Gastrocnemius medialis (tissue), 4 donors: ENCODE measurements at places on chromosomes 3 and 15.

- no peak for DNase-seq
Measured at GRCh38 chr15:90408657-90409056, 20.6 kb downstream of the IQGAP1 start.

DNA sequence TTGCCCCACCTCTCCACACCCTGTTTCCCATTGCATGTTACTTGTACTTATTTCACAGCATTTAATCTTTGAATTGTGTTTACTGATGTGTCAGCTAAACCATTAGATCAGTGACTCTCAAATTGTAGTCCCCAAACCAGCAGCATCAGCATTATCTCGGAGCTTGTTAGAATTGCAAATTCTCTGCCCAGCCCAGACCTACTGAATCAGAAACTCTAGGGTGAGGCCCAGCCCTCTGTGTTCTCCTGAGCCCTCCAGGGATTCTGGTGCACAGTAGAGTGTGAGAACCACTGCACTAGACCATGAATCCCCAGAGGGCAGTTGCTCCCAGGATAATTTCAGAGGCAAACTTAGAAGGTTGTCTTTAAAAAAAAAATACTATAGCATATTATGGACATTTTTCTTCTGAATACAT is 13.0 kb downstream of the PLD1 start:
- DNase-seq: no peak

DNA sequence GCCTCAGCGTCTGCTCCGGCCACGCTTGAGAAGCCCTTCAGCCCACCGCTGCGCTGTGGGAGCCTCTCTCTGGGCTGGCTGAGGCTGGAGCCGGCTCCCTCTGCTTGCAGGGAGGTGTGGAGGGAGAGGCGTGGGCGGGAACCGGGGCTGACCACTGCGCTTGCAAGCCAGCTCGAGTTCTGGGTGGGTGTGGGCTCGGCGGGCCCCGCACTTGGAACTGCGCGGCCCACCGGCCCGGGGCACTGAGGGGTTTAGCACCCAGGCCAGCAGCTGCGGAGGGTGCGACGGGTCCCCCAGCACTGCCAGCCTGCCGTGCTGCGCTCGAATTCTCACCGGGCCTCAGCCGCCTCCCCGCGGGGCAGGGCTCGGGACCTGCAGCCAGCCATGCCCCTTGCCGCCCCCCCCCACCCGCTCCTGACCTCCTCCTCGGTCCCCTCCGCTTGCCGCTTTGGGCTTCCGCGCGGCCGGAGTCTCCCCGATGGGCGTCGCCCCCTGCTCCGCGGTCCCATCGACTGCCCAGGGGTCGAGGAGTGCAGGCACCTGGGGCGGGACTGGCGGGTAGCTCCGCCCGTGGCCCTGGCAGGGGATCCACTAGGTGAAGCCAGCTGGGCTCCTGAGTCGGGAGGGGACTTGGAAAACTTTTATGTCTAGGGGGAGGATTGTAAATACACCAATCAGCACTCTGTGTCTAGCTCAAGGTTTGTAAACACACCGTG is 106.7 kb downstream of the RAP2B start:
- DNase-seq: no peak

DNA sequence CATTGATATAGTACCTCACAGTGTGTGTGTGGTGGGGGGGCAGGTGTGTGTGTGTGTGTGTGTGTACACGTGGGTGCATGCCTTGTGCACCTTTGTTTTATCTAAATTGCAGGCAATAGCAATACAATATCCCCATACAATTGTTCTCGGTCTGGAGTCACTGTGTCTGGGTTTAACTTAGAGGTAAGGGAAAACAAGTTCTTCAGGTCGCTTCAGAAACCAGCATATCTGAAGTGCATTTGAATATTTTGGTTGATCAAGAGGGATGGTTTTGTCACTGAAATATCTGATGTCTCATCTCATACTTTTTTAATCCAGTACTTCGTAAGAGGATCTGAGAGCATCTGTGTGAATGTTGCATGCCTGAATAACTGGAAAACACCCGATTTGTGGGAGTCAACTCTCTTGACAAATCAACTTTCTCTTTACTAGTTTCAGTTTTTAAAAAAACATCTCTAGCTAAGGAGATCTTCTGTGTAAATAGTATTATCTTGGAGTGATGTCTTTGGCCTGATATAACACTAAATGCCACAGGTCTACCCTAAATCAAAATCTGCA is 206.8 kb upstream of the NR2F2 start:
- no peak for DNase-seq

DNA sequence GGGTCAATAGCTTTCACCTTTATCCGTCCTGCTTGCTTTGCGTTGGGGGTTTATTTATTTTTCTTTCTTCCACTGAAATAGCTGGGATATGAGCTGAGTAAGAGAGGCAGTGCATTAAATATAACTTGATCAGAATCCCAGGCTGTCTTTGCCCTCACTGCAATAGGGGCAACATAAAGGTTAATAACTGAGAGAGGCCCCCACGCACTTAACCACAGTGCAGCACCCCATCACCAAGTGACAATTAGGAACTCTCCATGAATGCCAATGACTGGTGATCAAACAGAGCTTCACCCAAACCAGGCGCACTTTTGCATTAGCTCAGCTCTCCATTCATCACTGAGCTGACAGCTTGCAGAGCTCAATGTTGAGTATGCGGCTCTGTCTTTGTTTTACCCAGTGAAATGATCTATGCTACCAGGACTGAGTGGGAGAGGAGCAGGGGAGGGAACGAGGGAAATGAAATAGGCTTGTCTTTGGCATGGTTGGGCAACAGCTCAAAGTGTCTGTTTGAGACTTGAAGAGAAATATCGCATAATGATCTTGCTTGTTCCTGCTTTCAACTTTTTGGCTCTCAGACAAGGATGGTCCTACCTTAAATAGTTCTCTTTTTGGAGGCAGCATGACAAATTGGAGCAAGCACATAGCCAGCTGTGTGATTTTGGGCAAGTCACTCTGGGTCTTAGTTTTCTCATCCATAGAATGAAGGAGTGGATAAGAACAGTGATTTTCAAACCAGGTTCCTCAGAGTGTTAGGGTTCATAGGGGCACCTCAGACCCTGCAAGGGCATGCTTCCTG is 14.5 kb upstream of the GLCE start:
- DNase-seq: no peak

DNA sequence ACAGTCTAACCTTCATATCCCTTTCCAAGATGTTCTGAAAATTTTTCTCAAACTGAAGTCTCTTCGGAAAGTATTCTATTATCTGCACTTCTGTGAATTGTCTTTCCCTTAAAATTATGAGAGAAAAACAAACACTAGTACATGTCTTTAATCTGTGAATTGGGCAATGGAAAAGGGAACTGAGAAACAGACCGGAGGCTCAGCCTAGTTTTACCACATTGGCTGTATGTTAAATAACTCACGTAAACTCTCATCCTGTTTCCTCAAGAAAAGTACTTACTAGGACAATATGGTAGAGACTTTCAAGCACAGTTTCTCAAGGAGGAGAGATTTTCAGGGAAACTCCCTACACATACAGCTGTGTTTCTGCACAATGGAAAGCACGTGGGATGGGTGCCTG is 982.2 kb upstream of the SEMA6D start:
- no peak for DNase-seq

GRCh38 chr3:171654809-171655208 is 155.5 kb downstream of the PLD1 start:
- DNase-seq: peak; percentile 79

GRCh38 chr3:153927107-153927506 is 194.1 kb upstream of the ARHGEF26 start:
- no peak for DNase-seq

DNA sequence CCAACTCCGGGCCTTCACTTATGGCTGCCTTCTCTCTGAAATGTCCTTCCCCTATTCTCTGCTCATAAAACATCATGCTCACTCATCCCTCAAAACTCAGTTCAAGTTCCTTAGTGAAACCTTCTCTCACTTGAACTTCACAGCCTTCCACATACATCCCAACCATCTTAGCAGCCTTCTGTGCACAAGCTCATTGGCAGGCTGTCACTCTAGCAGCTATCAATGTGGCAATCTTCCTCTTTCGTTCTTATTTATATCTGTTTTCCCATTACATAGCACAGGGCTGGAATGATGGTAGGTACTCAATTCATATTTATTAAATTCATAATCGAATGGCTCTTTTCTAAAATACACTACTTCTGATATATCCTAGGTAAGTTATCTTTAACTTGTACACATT is 66.4 kb upstream of the MCTP2 start:
- no peak for DNase-seq

DNA sequence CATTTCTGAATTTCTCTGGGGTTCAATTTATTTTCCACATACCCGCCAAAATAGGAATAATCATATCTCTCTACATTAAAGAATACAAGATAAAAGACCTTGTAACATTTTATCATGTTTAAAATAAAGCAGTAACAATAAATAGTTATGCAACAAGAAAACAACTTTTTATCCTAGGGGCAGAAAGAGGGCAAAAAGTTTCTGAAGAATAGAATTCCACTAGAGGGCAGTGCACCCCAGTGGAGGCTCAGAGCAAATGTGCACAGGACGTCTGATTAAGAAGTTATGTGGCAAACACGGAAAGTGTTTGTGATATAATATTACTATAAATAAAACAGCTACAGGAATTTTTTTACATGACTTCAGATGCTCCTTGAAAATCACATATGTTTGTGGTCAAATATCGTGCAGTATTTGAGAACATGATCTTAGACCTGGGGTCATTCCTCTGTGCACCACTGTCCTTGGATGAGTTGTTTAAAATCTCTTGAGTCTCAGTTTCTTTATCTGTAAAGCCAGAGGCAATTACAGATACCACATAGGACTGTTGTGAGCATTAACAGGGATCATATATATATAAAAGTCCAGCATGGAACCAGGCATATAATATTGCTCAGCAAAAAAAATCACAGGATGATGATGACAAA is 13.2 kb upstream of the PIK3R4 start:
- DNase-seq: peak; percentile 25

- no peak for DNase-seq
Measured at GRCh38 chr3:194083637-194084224, 52.2 kb upstream of the HES1 start.

DNA sequence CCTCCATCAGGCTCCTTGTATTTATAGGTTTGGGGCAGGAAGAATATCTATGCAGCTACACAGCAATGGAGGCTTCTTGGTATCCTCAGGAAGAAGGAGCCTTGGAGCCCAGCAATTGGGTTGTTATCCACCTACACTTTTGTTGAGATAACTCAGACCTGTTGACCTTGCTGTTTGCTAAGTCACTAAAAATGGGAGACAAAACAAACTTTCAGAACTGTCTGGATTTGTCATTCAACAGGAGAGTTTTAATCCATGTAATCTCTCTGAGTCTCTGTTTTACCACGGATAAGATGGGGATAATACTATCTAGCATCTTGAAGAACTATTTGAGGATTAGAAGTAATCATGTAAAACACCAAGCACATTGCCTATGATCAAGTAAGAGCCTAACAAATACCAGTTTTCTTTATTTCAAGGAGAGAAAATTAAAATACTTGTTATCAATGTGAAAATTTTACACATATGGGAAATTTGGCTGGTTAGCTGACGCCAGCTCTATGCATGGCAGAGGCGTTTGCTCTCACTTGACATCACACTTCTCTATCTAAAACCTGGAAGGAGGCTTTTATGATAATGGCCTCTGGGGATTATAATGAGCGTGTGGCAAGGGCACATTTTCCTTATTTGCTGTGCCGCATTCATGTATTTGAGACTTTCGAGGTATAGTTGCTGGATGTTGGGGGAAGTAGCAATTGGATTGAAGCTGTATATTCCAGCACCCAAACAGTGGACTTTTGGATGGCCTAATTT is 215.6 kb downstream of the PDCD6IP start:
- no peak for DNase-seq

DNA sequence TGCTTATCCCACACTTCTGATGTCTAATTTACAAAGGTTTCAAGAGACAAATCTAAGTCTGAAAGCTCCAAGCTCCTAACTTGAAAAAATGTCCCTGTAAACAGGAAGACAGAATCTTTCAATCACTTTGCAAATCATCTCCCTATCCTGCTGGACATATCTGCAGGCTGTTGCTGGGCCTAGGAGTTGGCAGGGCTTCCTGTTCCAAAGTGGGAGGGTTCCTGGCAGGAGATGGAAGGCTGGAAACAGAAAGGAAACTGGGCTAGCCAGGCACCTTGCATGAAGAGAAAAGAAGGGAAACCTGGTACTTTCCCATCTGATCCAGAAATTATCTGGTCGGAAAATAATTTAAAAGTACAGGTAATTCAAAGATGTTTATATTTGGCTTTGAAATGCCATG is 227.3 kb upstream of the IL12A start:
- DNase-seq: no peak

- peak; percentile 58 for DNase-seq
Measured at GRCh38 chr3:197181741-197182140, 116.7 kb downstream of the DLG1 start.

DNA sequence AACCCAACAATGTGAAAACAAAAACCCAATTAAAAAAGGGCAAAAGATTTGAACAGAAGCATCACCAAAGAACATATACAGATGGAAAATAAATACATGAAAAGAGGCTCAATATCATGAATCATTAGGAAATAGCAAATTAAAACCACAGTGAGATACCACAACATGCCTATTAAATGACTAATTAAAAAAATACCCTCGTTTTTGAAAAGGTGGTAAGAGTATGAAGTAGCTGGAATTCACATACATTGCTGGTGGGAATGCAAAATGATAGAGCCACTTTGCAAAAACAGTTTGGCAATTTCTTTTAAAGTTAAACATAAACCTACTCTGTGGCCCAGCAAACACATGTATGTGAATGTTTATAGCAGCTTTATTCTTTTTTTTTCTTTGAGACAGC is 75.8 kb downstream of the B3GNT5 start:
- no peak for DNase-seq

DNA sequence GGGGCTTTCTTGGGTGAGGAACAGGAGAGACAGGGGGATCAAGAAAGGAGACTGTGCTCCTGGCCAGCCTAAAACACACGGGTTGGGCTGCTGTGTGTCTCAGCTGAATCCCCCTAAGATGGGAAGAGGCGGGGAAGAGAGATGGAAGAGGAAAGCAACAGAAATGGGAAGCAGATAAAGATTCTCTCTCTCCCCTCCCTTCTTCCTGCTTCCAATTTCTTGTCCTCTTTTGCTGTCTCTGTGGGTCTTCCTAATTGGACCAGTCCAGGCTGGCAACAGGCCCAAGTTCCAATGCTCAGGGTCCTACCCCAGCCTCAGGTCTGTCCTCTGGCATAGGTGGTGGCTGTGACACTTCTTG is 7.1 kb downstream of the ISLR2 start:
- no peak for DNase-seq

DNA sequence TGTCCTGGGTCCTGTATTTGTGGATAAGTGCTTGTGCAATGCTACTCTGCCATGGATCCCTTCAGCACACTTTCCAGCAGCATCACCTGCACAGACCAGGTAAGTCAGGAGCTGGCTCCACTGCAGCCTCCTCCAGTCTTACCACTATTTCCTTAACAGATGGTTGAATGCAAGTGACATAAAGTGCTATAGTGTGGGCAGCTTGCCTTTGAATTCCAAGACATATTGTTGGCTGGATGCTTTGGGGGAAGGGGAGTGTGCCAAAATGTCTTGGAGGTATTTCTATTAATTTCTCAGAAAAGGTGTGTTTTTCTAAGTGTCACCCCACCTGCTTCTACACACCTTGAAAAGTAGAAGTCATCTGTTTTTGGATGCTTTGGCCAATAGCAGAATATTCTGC is 352.2 kb upstream of the SUCLG2 start:
- DNase-seq: no peak
